ENCODE measurements at places on chromosomes 2 and 18. TPM values are rescaled to one million over a fixed set of nuclear protein-coding genes. Genes with fewer than 3 reads are reported as not detected.

Gene CCDC102B
- total RNA-seq: 35.3 TPM

Gene CD28
- not detected for total RNA-seq

Gene CD8B
- total RNA-seq: not detected

Gene FBXO15
- total RNA-seq: 0.83 TPM

Gene PIEZO2
- total RNA-seq: 6.6 TPM

- DNase-seq: no peak
These were observed 36.1 kb downstream of the MROH2A start for GRCh38 chr2:233814056-233814835.

GRCh38 chr18:41744421-41745030, 210.5 kb upstream of the PIK3C3 start:
- no peak for DNase-seq

GRCh38 chr18:29560270-29560669, 1383.3 kb upstream of the CDH2 start:
- DNase-seq: no peak

DNA sequence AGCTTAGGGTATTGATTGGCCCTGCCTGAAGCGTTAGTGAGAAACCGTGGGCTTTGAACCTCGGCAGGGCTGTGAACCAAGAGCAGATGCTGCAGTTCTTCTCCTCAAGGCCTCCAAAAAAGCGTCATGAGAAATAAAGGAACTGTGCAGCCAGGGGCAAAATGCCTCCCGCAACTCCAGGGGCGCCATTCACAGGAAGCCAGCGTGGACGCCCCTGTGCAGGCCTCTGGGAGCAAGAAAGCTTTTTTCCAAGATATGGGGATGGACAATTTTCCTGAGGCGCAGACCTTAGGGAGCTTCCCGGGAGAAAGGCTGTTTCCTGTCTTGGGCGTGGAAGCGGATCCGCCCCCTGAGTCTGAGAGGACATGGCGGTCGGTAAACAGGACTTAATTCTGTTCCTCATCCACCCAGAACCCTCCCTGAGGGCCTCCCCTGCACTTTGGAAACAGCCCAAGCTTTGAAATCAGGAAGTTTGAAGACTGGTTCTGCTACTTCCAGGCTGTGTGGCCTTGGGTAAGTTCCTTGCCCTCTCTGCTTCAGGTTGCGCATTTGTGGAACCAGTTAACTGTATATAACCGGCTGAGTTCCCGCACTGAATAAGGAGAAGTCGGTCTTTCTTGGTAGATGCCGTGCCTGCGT, 29.6 kb upstream of the CABLES1 start:
- DNase-seq: no peak

DNA sequence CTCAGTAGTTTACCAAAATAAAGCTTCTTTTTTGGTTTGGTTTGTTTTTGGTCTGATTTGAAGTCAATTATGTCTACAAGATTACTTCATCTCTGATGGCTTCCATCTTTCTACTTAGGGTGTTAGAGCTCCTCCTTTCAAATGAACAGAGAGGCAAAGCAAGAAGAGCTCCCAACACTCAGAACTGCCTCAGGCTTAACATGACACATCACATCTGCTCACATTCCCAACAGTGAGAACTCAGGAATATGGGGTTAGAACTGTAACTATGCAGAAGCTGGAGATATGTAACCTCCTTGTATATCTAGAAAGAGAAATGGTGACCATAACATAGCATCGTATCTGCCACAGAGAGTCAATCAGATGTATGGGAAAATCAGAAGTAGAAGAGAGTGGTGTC, 11.4 kb upstream of the LRATD1 start:
- DNase-seq: no peak

- no peak for DNase-seq
These were observed 359.2 kb upstream of the ID2 start for GRCh38 chr2:8322634-8323033.
